Stimulated activated CD8-positive, alpha-beta memory T cell treated with anti-CD3 and anti-CD28 coated beads, Interleukin-4, amount 100 ng/mL, for 48 hours (primary cell): ENCODE measurements at places on chromosomes 1 and 21.
A peak's percentile ranks its signal among the peaks of the same experiment; 100 is the strongest.

GRCh38 chr1:73644198-73644597 lies 553.8 kb downstream of the LRRIQ3 start:
- DNase-seq, result no peak

DNA sequence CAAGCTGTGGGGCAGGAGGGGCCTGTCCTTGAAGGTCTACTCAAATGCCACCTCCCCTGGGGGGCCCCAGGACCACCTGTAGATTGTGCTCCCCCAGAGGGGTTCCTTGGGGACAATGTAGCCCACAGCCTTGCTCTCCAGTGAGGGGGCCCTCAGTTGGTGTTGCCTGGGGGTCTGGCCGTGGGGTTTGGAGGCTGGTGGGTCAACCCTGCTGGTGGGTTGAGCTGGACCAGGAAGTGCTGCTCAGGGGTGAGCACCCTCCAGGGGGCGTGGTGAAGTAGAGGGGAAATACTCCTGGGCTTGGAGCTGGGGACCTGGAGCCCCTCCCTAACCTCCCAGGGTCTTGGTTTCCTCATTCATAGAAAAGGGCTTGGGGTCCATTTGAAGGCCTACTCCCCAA lies 143.6 kb upstream of the WNT4 start:
- DNase-seq, result no peak

- peak; percentile 60 for DNase-seq
Observed at GRCh38 chr1:109498161-109498801, 4.4 kb downstream of the CYB561D1 start.

DNA sequence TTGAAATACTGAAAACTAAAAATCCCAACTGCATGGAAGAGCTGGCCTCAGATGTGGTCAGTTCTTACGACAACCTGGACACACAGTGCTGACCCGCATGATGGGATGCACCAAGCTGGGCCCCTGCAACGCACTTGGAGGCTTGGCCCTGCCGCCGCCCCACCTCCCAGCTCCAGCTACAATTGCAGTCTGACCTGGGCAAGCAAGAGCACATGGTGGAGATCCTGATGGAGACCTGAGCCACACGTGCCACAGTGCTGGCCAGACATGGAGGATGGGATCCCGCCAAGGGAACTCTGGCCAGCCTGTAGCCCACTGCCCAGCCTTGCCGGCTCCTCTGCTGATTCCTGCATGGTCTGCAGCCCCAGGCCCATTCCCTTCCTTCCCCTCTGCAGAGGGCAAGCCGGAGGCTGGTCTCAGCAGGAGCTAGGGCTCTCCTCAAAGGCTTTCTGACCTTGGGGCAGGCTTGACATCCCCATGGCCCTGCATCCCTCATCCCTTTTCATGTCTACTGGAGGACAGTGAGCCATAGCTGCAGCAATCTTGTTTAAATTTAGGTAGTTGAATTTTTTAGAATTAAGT lies 14.1 kb downstream of the CR1L start:
- DNase-seq, result no peak

DNA sequence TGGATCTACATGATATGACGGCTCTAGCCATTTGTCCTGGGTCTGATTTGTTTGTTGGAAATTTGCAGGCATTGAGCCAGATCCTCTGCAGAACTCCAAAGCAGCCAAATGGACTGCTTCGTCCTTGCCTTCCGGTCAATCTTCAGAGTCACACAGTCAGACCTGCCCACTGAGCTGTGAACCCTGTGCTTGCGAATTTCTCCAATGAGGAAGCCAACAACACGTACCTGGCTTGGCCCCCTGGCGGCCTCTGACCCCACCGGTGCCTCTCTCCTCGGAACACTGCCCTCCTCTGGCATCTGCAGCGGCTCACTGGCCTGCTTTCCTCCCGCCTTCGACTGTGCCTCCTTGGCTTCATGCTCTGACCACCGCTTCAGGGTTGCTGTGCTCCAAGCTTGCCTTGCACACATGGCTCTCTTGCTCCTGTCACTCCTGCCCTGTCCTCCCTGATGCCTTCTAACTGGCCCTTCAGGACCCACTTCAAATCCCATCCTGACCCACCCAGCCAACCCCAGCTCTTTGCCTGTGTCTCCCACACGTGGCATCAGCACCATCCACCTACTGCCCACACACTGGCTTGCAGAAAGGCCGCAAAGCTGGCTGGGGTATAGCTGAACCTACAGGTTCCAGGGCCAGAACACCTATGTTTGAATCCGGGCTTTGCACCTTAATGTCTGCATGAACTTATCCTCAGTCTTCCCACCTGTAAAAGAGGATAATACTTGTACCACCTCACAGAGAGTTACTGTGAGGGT lies 128.2 kb downstream of the KCNN3 start:
- no peak for DNase-seq

GRCh38 chr1:26788515-26788785 lies 700 bp downstream of the PIGV start:
- DNase-seq, result no peak

DNA sequence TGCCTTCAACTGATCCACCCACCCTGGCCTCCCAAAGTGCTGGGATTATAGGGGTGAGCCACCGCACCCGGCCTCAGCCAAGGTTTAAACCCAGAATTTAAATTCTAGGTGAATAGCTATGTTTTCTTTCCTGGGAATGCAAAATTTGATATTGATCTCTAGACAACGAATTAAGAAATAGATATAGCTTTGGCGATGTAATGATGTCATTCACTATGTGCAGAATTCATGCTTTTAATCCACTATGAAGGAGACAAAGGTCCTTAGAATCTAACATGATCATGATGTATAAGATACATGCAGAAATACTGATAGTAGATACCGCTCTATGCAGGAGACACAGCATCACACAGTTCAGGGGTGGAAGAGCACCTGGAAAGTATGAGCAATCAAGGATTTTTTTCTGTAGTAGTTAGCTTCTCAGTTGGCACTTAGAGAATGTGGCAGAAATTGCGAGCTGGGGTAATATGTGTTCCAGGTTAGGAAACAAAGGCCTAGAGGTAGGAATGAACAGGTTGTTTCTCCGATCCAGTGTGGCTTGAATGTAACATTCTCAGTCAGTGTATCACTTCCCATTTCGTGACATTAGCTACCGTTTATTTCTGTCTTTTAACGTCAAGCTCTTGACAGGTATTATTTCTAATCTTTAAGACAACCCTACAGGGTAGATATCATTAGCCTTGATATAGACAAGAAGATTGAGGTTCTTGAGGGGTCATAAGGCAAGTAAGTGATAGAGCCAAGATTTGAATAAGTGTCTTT lies 3.0 kb upstream of the CEP350 start:
- DNase-seq, result no peak

DNA sequence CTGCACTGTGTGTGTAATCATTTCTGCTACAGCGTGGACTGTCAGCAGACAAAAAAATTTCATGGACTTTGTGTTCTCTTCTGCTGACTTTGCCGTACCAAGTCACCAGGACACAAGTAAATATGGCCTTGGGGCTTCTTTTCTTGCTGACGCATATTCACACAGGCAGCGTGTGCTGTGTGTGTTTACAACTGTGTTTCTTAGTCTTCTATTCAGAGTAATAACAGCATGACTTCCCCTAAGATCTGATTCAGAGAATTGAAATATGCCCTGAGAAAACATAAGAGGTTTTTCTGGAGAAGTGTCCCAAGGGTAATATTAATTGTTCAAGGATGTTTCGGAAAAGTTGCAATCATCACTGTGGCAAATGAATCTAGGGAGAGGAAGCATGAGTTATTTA lies 47.1 kb upstream of the DYNLT5 start:
- no peak for DNase-seq

GRCh38 chr1:220776720-220777326 lies 9.9 kb upstream of the MTARC1 start:
- peak; percentile 89 for DNase-seq

DNA sequence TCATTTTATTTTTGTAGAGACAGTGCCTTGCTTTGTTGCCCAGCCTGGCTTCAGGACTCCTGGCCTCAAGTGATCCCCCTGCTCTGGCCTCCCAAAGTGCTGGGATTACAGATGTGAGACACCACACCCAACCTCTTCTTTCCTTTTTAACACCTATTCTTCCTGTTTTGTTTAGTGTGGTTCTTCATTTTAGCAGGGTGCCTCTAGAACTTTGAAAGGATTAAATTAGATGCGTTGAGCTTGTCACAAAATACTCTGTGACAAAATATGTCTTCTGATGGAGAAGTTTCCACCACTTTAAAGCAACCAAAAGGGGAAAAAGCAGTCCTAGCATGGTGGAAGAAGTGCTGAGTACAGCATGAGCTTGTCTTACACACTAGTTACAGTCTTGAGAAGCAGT lies 42.0 kb downstream of the CDC14A start:
- no peak for DNase-seq

DNA sequence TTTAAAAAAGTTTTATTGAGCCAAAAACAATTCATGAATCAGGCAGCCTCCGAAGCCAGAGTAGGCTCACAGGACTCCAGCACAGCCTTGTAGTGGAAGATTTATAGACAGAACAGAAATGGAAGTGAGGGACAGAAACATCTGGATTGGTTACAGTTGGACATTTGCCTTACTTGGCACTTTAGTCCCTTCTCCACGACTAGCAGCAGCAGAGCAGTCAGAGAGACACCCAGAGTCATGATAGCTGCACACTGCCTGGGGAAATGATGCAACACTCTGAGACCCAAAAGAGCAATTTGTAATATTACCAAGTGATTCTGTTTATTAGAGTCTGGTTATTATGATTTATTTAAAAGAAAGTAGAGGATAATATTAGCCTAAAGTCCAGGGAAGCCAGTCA lies 72.2 kb upstream of the KRTAP11-1 start:
- DNase-seq, result no peak

GRCh38 chr21:42097860-42098454 lies 26.8 kb downstream of the UMODL1 start:
- DNase-seq, result no peak

- DNase-seq, result no peak
Observed at GRCh38 chr1:11109047-11109760, 9.5 kb upstream of the EXOSC10 start.

GRCh38 chr1:172089768-172090510 lies 248.6 kb downstream of the DNM3 start:
- DNase-seq, result peak; percentile 63

DNA sequence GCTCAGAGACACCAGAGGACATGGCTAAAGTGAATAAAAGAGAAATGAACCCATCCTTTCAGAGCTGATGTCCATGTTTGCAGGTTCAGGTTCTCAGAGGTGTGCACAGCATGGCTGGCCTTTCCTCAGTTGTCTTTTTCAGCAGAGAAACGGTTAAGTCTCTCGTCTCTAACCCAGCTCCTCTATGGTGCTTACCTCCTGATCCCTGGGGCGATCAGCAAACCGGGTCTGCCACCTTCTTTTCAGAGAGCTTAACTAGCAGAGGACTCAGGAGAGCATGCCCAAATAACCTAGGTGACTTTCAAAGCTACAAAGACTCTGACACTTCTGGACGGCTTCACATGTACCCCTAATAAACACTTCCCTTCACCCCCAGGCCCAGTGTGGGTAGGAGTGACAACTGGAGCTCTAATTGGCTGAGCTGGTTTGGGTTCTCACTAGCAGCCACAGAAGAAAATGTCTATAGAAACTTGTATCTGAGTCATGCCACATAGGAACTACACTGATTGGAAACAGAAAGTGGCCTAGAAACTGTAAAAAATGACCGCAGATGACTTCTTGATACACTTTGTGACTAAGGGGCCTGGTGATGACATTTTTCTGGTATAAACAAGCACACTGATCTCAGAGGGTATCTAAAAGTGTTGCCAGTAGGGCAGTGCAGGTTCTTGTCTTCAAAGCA lies at the start of gene AIM2:
TSS of gene AIM2 (minus strand) at position 329 of the 682 bp plus-strand sequence. CDS start 3,267 bp downstream, outside the sequence.
- peak; percentile 75 for DNase-seq

- DNase-seq, result no peak
Observed at GRCh38 chr1:65626003-65626402, 166.7 kb upstream of the PDE4B start.

GRCh38 chr1:56235909-56236510 lies 343.4 kb downstream of the PLPP3 start:
- DNase-seq, result no peak

- no peak for DNase-seq
Observed at GRCh38 chr1:60875138-60875537, 207.2 kb upstream of the NFIA start.

- peak; percentile 52 for DNase-seq
Observed at GRCh38 chr1:224433701-224434672, 610 bp downstream of the WDR26 start.

DNA sequence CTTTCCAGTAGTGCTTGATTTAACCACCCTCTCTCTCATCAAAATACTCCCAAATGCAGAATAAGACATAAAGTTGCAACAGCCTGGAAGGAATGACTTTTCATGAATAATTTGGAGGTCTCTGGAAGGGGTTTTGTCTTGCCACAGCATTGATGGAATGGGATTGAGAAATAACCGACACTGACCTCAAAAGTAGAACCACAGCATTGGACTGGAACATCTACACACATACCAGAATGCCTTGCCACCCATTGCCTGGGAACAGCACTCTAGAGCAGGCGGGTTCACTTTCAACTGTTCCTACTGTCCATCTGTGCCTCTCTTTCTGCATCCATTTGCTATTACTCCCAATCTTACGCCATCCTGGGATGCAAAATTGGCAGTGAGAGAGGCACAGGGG lies 149.1 kb upstream of the USP24 start:
- no peak for DNase-seq

- DNase-seq, result no peak
Observed at GRCh38 chr1:89705901-89706699, 73.2 kb downstream of the LRRC8C start.

DNA sequence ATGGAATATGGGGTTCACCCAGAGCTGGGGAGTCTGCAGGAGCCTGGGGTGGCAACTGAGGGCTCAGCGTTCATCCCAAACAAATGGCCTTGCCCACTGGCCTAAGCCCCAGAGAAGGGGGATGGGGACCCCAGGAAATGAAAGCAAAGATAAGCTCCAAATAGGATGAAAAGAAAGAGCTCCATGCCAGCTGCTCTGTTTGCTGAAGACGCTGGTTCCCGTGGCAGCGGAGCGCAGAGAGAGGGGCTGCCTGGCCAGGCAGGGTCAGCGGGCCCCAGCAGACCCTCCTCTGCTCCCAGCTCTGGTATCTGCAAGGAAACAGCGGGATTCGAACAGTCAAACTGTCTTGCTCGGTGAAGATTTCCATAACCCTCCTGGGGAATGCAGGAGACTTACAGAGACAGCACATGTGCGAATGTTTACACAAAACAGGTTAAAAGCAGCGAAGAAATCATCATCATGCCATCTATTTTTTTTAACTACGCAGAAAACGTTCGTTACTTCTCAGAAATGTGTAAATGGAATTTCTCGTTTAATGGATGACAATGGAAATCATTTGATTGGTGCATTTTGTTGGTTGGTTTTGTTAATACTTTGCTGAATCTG lies 94.4 kb downstream of the PDE9A start:
- DNase-seq, result no peak

DNA sequence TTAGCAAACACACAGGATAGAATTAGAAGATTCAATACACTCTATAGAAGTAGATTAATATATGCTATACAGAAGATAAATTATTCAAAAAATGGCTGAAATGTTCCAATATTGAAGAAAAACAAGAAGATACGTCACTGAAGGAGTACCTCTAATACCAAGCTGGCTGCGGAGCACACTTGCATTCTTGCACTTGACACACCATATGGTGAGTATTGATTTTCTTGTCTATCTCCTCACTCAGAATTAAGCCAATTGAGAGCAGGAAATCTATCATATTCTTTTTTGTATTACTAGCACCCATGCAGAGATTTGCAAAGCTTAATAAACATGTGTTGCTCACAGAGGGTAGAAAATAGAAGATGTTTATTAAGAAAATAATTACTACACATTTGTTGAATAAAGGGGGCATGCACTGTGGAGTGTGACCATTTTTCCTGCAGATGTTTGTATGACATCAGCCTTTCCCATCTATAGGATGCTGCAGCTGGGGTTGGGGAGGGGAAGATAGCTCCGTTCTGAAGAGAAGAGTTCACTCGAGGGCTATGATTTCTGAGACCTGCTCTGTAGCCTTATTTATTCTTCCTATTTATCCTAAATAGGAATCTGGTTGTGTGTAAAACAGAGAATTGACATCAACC lies 318.1 kb downstream of the HHIPL2 start:
- DNase-seq, result no peak
